GM23338 (cell line): ENCODE measurements at places on chromosomes 11 and 22. TPM values are rescaled to one million over a fixed set of nuclear protein-coding genes. Genes with fewer than 3 reads are reported as not detected.

DNA sequence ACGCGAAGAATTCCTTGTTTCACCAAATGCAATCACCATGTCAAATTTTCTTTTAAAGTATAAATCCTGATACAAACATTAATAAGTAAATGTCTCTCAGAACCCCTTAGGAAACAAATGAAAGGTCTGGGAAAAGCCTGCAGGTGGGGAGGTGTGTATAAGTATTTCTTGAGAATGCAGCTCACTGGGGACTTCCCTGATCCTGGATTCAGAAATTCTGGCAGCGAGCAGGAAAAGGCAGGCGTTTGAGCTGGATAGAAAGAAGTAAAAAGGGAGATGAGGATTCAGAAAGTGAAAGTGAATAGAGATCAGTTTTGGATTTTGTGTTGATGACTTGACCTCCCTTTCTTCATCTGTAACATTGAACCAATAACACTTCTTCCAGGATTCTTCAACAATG lies 68.3 kb upstream of the CTSC start:
- no peak for DNase-seq

DNA sequence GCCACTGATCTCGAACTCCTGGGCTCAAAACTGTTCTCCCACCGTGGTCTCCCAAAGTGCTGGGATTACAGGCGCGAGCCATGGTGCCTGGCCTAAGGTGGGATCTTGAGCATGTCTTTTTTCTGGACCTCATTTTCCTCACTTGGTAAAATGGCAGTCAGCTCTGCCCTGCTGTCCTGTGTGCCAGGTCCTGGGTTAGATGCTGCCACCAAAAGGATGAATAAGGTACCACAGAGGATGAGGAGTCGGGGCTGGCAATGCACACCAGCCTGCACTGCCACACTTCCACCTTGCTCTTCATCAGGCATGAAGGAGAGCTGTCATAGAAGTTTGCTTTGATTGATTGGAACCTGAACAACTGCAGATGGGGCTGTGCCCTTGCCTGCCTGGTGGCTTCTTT lies 32.3 kb downstream of the ACO2 start:
- peak; percentile 53 for DNase-seq

GRCh38 chr11:2899080-2899783 lies 13.7 kb upstream of the CDKN1C start:
- DNase-seq: no peak

- no peak for DNase-seq
Measured at GRCh38 chr11:74347381-74347780, 35.9 kb upstream of the P4HA3 start.

DNA sequence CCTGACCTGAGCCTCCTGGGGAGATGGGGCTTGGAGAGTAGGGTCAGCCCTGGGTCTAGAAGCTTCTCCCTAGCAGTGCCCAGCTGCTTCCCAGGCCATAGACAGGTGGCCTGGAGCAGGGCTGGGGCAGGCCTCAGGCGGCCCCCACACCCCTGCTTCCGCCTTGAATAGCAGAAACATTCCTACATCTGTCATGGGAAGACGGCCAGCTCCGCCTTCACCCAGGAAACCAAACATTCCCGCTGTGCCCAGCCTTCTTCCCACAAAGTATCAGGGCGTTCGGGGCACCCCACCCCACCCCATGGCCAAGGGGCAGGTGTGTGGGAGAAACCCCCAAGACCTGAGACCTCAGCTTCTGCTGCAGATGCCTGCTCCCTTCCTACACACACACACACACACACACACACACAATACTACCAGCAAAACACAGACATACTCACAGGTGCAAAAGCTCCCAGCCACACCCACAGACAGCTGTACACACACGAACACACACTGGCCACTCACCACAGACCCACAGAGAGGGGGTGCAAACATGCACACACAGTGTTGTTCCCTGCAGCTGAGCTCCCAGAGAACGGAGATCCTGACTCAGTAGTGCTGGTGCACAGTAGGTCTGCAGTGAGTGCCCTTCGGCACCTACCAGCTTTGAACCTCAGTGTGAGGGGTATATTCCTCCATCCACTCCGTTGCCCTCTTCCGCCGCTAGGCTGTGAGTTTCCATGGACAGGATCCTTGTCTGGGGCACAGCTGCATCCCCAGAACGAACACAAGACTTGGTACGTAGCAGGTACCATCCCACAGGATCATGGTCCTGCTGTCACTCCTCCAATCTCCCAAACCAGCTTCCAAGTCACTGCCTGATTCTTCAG lies 37.4 kb downstream of the PDGFB start:
- no peak for DNase-seq

DNA sequence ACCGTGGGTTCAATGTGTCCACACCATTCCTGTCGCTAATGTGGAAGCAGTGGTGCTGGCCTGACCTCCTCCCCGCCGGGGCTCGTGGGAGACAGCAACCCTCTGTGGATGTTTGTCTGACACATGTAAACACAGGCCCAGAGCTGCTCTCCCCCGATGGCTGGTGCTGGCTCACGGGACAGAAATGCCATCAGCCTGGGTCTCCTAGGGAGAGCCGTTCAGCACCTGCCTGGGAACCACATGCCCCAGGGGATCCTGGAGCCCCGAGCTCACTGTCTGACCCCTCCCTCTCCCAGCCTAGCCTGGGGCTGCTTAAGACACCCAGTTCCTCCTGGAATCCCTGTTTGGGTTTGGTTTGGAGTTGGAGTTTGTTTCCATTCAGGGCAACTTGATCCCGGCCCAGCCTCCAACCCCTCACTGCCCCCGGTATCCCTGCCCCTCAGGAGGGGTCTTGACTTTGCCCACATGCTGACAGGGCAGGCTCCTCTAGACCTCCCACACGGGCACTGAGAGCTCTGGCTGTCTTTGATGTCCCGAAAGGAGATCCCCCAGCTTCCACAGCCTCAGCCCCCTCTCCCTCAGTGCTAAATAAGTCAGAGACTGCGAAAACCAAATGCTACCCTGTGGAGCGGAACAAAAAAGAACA lies 50.9 kb upstream of the WNT11 start:
- DNase-seq: no peak

The BCO2 gene
- polyA plus RNA-seq: 0.59 and 1.1 TPM in 2 replicates
